Naive thymus-derived CD8-positive, alpha-beta T cell (primary cell): ENCODE measurements at places on chromosomes 1 and 21.

- peaks cover 20% of the 10 kb centered on the region for H3K4me1 ChIP-seq
- DNase-seq: peak; percentile 36
- no peaks in the 10 kb centered on the region for H3K27me3 ChIP-seq
- H3K4me3 ChIP-seq: peak overlapping the region; percentile 96
- H3K27ac ChIP-seq: peak overlapping the region; percentile 89
Observed at GRCh38 chr1:5991381-5992025, 722 bp downstream of the NPHP4 start.

DNA sequence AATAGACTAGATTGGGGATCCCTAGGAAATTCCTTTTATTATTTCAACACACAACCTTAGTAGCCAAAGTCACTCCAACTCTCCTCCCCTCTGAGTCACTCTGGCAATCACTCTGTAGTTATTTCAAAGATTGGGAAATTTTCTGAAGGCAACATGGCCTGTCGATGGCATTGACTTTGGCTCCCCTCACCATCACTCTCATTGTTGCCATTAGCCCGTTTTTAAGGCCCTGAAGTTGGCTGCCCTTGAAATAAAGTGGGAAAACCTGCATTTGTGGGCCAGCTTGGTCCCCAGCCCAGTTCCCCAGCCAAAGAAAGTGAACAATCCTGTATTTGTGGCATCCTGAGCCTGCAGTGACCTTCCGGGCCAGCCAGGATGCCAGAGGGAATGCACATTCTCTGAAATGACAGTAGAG lies 52.5 kb downstream of the CDC7 start:
- H3K27me3 ChIP-seq: no peaks in the 10 kb centered on the region
- DNase-seq: no peak
- H3K36me3 ChIP-seq: no peaks in the 10 kb centered on the region
- peaks cover 92% of the 10 kb centered on the region for H3K4me1 ChIP-seq

GRCh38 chr1:13754510-13755103 lies 54.6 kb downstream of the PRDM2 start:
- H3K36me3 ChIP-seq: no peaks in the 10 kb centered on the region
- H3K4me1 ChIP-seq: peaks cover 94% of the 10 kb centered on the region
- DNase-seq: no peak
- H3K4me3 ChIP-seq: peak overlapping the region; percentile 59

GRCh38 chr21:42221581-42222345 lies 2.8 kb downstream of the ABCG1 start:
- H3K36me3 ChIP-seq: no peaks in the 10 kb centered on the region
- H3K27ac ChIP-seq: no peak overlapping the region
- peaks cover 26% of the 10 kb centered on the region for H3K4me1 ChIP-seq
- peak overlapping the region; percentile 15 for H3K4me3 ChIP-seq
- DNase-seq: no peak
